Left cardiac atrium (tissue), 4 donors: ENCODE measurements at places on chromosomes 2 and 18. TPM values are rescaled to one million over a fixed set of nuclear protein-coding genes. Genes with fewer than 3 reads are reported as not detected.

DAW1 gene
- 0.65 TPM for total RNA-seq

GCKR gene
- 1.2 TPM for total RNA-seq

SERPINB3 gene
- total RNA-seq, result not detected

IL36B gene
- not detected for total RNA-seq

RAPGEF4 gene
- total RNA-seq, result 10.9 TPM

LYPD6 gene
- 0.50 TPM for total RNA-seq

PPP4R1 gene
- 55.8 TPM for total RNA-seq

SP140 gene
- total RNA-seq, result 1.1 TPM

DSEL gene
- 7.2 TPM for total RNA-seq

SLC40A1 gene
- 39.1 TPM for total RNA-seq

ASPRV1 gene
- 1.3 TPM for total RNA-seq

SLC8A1 gene
- total RNA-seq, result 696 TPM

- no peak for DNase-seq
These were observed 250.5 kb downstream of the TFCP2L1 start for GRCh38 chr2:121034551-121034950.

- no peak for DNase-seq
These were observed 203.8 kb upstream of the SIX2 start for GRCh38 chr2:45212953-45213635.

DNA sequence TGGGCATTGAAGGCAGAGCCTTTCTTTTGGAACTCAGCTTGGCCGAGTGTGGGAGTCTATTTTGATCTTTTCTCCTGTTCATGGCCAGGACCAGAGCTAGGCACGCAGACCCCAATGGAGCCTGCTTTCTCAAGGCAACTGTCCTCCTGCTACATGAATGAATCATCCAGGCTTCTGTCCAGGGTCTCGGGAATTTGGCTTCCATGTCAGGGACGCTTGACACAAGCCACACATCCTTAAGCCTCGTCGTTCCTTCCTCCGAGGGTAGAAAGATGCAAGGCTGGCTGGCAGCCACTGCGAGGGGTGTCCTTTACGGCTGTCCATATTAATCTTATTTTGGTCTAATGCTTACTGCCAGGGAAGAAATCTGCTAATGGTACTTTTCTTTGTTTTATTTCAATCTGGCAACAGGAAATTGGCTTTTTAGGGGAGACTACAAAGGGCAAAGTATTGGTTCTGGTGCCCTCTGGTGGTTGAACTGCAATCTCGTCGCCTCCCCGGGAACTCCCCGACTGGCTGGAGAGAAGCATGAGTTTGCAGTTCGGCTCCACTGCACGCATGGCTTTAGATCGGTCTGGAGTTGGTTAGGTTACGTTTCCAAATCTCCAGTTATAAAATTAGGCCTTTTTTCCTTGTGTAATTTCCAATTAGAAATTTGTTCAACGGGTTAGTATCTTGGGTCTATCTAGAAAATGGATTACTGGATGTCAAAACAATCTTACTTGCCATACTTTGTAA is 135.2 kb downstream of the ALPK2 start:
- peak; percentile 66 for DNase-seq

DNA sequence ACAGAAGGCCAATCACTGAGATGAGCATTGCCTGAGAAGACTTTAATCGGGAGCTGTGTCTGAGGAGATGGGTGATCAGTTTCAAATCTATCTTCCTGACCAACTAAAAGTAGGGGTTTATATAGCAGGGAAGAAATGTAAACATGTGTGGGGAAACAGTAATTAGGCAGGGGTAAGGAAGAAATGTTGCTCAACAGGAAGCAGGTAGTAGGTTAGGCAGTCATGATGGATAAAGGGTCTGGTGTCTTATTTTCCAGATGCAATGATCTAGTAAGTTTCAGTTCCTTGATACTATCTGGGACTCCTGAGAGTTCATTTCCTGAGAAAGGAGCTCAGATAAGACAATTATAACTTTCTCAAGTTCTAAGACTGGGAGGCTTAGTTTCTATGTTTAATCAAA is 33.8 kb upstream of the DNAJC10 start:
- DNase-seq, result no peak

DNA sequence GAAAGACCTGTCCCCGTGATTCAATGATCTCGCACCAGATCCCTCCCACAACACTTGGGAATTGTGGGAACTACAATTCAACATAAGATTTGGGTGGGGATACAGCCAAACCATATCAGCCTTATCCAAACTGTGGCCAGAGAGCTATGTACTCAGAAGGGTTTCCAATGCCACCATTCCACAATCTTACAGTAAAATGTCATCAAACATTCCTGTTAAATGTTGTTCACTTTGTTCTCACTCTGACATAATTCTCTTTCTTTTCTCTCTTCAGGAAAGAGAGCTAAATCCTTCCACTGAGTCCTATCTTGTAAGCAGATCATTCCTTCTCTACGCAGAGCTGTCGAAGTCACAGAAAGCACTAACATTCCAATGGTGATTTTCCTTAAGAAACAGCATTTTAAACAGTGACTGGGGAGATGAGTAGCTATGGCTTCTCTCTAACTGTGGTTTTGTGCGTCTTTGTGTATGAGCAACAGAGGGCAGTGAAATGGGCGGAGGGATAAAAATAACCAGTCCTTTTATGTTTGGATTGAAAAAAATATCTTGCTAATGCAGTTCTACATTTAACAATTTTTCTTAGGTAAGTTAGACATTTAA is 684.7 kb downstream of the EPHA4 start:
- DNase-seq, result no peak

DNA sequence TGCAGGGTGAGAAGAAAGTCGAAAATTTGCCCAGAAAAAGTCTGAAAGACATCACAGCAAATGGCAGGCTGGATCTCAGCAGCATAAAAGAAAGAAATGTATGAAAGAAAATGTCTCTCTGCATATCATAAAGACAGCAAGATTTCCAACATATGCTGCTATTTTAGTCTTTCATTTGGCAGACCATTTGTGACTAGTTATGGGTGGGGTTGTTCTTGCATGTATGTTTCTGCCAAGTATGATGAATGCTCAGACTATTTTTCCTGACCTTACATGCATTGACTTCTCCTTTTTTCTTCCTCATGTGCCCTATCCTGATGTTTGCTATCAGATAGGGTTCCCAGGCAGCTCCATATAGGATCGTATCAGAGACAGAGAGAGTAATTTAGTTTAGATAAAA is 58.5 kb upstream of the PARD3B start:
- no peak for DNase-seq

DNA sequence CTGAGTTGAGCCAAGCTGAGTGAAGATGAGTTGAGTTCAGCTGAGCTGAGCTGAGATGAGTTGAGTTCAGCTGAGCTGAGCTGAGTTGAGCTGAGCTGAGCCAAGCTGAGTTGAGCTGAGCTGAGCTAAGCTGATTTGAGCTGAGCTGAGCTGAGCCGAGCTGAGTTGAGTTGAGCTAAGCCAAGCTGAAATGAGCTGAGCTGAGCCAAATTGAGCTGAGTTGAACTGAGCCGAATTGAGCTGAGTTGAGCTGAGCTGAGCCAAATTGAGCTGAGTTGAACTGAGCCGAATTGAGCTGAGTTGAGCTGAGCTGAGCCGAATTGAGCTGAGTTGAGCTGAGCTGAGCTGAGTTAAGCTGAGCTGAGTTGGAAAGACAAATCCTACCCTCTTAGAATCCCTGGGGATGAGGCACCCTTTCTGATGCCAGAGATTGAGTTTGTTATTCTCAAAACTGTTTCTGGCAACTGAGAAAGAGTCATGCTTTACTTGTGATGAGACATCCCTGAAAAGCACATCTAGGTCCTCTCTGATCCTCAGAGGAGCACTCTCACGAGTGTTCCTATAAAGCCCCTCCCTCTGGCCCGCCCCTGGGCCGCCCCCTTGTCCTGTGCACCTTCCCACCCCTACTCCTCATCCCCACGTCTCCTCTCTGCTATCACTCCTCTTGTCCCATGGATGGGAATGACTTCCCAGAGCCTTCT is 116.5 kb downstream of the MCFD2 start:
- no peak for DNase-seq

DNA sequence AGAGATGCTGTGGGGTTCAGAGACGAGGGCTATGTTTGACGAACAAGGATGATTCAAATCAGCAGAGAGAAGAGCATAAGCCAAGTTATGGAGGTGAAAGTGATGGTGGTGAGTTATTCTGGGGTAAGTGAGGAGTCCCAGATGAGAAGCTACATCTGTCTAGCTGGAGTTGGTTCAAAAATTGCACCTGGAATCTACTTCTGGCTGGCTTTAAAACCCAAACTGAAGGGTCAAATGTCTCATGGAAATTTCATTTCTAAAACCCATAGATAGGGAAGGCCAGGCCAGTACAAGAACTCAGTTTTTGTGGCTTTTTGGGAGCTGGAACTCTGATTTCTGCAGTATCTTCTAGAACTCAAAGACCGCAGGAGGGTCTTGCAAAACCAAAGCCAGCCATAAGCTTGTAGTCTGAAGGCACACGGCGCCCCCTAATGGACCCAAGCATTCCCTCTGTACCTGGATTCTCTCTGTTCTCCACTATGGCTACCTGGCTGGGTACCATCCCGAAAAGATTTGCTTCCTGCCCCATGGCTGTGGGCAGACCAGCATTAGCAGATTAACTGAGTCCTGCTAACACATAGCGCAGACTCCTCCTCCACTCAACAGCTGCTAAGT is 229.1 kb upstream of the SLC14A2 start:
- peak; percentile 31 for DNase-seq

DNA sequence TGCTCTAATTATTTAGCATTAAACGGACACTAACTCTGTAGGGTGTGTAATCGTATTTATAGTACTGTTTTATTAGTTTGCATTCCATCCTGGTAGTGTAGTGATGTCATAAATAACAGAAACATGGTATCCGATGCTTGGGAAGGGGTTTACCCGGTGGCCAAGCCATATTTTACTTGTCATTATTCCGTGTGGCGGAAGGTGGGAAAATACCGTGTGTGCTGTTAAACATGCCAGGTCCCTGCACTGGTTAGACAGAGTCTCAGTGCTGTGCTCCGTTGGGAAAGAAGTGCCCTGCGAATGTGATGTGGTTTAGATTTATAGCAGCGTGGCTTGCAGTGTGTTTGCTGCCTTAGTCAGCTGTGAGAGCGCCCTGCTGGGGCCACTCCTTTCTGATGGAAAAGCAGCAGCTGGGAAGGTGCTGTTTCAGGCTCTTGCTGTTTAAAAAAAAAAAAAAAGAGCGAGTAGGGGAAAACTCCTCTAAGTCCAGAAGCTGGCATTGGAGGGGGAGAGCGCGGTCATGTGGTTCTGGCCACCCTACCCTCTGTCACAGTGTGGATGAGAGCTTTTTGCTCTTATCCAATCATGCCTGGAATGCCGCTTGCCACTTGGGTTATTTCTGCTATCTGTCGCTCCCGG is 211.0 kb downstream of the NEDD4L start:
- peak; percentile 52 for DNase-seq

- no peak for DNase-seq
These were observed 357.0 kb downstream of the FBXO15 start for GRCh38 chr18:73790587-73790986.

DNA sequence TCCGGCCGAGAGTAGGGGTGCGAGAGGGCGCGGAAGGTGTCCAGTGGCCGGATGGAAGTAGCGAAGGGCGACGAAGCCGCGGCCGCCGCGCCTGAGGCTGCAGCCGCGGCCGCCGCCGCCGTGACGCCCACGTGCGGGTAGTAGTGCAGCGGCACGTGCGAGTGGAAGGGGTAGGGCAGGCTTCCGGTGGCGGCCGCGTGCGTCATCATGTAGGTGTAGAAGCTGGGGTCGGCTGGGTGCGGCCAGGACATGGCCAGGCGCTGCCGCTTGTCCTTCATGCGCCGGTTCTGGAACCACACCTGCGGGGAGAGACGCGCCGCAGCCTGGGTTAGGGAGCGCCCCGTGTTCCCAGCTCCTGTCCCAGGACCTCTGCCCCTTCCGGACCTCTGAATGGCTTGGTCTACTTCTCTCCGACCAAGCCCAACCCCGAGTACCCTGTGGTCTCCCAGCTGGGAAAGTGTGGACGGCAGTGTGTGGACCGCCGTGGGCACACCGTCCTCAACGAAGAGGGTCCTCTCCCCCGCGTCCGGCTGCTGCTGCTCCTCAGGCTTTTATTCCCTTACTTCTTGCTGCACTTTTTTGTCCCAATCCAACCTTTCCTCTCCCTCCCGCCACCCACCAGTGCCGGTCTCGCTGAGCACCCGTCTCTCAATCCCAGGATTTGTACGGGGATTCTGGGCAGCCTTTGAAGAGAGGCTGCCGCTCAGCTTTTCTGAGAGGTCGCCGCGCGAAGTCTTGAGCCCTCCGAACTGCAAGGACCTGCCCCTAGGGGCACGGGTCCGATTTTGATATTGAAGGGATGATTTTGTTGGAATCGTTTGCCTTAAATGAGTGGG is 3.0 kb downstream of the EVX2 start:
- DNase-seq, result no peak
